ENCODE measurements at places on chromosomes 4 and X. TPM values are rescaled to one million over a fixed set of nuclear protein-coding genes. Genes with fewer than 3 reads are reported as not detected.

DNA sequence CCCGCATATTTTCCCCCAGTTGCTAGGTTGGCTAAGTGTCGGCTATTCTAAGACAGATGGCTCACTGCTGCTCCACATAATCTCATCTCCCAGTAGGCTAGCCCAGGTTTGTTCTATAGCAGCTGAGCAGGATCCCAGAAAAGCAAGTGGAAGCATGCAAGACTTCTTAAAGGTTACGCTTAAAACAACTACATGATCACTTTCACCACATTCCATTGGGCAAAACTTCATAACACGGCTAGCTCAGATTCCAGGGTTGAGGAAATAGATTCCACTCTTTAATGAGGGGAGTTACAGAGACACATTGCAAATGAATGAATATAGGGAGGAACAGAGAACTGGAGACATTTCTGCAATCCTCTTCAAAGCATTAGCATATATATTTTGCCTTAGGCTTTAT lies 12.9 kb upstream of the RAB33B start:
- no peak for DNase-seq

DNA sequence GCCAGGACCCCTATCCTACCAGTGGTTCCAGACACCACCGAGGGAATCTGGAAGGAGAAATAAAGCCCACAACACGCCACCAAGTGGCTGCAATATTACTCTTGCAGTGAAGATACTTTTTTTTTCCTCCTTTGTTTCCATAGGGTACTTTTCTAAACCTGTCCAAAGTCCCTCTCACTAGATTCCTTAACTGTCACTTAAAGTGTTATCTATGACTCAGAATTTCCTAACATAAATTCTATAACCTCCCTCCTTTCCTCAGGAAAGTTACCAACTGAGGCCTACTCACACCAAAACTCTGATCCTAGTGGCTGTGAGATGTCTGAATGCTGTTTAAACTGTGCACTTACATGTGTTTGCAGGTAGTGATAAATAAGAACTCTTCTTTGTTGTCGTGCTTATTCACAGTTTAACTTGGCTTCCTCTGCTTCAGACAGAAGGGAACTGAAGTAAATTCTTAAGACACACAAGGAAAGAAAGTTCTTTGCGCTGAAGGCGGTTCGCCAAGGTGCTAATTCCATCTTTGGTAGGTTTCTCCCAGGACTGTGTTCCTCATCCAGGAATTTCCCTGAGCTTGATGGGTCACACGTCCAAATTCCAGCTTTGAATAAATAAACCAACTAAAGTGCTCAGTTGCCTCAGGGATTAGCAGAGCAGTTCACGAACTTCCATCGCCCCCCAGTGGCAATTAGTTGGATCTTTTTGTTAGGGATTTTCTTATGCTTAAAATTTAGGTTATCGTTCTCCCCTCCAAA lies 10.7 kb upstream of the HCCS start:
- DNase-seq = peak; percentile 66

DNA sequence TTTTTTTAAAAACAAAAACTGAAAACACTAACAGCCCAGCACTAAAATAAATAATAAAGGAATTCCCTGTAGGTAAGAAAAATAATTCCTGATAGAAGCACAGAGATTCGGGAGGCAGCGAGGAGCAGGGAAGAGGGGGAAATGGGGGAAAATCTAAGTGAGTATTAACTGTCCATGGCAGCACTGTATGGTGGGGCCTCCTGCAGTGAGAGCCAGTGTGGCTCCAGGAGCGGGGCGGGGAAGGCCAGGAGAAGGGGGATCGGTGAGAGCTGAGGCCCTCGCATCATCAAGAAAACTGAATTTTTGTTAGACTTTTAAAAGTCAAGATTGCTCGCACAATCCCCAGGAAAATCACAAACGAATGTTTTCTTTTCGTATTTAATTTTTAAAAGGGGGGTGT lies 14.1 kb downstream of the RNF212 start:
- DNase-seq = no peak

DNA sequence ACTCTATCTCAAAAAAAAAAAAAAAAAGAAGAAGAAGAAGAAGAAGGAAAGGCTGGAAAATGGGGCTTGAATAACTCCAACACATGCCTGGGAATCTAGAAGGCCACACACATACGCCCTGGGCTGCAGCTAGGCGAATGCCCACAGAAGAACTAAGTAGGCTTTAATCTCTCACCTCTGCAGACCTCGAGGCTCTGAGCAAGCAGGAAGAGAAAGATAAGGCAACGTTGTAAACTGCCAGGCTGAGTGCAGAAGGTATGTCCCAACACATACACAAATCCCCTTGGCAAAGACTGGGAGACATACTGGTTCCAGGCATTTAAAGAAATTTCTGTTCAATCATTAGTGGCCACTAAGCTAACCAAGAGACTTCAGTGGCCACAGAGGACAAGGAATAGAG lies 18.4 kb downstream of the SLC38A5 start:
- DNase-seq = no peak

- peak; percentile 41 for DNase-seq
These were observed 138.9 kb downstream of the DCLK2 start for GRCh38 chr4:150217192-150217591.

GRCh38 chr4:95549246-95550114 lies 707 bp upstream of the UNC5C start:
- DNase-seq = peak; percentile 39

GRCh38 chrX:106178826-106179225 lies 10.7 kb downstream of the PWWP3B start:
- no peak for DNase-seq

TMEM47 gene
- 125 TPM for polyA plus RNA-seq

DNA sequence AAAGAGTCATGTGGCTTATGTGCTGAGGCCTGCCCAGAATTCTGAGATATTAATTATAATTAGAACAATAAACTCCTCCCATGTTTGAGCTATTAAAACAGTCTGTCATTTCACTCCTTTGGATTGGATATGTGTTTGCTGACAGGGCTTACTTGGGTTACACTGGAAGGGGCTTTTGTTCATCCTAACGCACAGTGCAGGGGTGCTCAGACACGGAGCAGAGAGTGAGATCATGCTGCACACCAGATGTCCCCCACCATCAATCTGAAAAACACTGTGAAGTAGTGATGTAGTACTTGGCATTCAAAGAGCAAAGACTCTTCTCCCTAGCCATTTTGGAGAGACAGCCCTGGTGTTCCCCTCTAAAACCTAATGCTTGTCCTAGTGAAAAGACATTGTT lies 24.1 kb upstream of the SMIM10L2A start:
- no peak for DNase-seq

- no peak for DNase-seq
These were observed 22.6 kb upstream of the TMEM184C start for GRCh38 chr4:147594578-147594977.

TAF7L gene
- polyA plus RNA-seq = not detected

DNA sequence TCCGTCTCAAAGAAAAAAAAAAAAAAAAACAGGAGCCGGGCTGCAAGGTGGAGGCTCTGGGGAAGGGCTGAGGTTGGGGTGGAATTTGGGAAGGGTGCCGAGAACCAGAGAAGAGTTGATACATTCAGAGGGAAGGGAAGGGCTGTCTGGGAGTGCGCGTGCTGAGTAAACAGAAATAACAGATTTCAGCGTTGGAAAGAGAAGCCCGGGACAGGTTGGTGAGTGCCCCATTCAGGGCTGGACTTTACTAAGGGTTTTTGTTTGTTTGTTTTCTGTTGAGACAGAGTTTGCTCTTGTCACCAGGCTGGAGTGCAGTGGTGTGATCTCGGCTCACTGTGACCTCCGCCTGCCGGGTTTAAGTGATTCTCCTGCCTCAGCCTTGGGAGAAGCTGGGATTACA lies 1.7 kb upstream of the IL3RA start:
- DNase-seq = no peak

UGT2B15 gene
- not detected for polyA plus RNA-seq

PABPC5 gene
- polyA plus RNA-seq = 7.3 TPM

DNA sequence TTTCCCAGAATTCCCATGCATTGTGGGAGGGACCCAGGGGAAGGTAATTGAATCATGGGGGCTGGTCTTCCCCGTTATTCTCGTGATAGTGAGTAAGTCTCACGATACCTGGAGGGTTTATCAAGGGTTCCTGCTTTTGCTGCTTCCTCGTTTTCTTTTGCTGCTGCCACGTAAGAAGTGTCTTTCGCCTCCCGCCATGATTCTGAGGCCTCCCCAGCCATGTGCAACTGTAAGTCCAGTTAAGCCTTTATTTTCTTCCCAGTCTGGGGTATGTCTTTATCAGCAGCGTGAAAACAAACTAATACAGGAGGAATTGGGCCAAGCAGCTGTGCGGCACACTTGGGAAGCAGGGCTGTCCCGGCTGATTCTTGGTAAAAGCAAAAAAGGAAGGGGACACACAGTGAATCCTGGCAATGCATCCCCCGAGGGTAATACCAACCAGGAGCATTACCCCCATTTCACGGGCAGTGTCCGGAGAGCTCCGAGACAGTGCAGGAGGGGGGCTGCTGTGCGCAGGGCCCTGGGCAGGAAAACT lies 185.7 kb downstream of the AFAP1 start:
- no peak for DNase-seq

- no peak for DNase-seq
These were observed 31.2 kb downstream of the LGI2 start for GRCh38 chr4:24999392-25000089.

DNA sequence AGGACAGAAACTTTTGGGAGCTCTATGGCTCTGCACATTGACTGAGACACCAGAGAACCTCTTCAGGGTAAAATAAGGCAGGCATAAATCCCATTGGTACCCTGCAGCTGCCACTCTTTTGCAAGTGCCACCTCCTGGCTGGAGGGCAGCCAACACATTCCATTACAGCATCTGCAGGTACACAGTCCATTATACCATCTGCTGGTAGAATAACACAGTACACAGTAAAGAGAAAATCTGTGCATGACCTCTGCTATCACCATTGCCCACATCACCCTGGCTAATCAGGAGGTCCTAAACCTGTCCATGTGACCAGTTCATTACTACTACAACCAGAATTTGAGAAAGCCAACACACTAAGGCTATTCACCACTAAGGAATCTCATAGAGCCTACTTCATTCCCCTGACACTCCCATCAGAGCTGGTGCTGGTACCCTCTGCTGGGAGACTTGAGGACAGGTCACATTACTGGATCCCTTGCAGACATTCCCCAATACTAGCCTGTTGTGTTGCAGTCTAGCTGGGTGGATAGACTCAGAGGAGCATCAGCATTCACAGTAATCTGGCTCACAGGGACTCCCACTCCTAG lies 176.2 kb upstream of the TACR3 start:
- DNase-seq = no peak

GRCh38 chr4:118849867-118850487 lies 14.1 kb upstream of the SEC24D start:
- DNase-seq = no peak

CLIC2 gene
- 3.1 TPM for polyA plus RNA-seq

GCNA gene
- polyA plus RNA-seq = 3.8 TPM

DNA sequence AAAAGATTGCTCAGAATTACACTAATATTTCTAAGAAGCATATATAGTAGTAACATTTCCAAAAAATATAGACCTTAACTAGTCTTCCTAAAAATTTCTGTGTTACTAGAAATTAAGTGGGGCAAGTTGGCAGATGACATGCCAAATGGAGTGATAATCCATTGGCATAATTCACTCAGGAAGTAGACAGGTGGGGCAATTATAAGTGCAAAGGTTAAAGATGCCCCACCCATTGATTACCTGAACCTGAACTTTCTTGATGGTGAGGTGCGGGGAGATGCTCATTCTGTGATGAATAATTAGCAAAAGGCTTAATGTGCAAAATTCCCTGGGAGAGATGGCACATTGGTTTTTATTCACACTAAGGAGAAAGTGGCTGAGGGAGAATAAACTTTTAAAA lies 145.8 kb upstream of the RASGEF1B start:
- DNase-seq = no peak

WDR17 gene
- polyA plus RNA-seq = 0.45 TPM

SHISA3 gene
- 9.6 TPM for polyA plus RNA-seq

SLC2A9 gene
- polyA plus RNA-seq = 4.3 TPM

DNA sequence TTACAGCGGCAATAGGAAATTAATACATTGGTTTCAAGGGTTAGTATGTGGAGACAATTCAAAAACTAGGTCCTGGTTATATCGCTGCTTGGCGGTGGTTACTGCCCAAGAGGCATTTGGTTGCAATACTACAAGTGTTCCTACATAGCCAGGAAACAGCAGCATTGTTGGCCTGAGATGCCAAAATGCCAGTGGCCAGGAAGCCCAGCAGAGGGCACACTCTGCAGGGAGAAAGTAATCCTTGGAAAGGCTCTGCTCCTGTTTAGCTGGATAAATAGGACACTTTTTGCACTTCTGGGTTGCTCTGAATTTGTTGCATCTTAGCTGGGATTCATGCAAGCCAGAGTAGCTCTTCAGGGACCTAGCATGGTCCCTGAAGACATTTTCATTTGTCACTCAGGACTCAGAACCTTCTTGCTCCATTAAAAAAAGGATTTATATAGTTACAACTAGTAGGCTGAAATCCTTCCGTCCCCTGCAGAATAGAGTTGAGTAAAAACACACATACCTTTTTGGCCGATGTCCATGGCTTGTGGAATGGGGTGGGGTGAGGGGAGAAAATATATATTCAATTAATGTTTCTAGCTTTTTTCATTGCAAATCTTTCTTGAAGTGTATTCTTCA lies 8.1 kb upstream of the GPR119 start:
- peak; percentile 26 for DNase-seq

- DNase-seq = no peak
These were observed 2.8 kb upstream of the NKX1-1 start for GRCh38 chr4:1409079-1409478.

BTK gene
- not detected for polyA plus RNA-seq

HSD17B13 gene
- polyA plus RNA-seq = 0.39 TPM

GRCh38 chrX:68834371-68835103 lies 5.7 kb downstream of the EFNB1 start:
- no peak for DNase-seq

DNA sequence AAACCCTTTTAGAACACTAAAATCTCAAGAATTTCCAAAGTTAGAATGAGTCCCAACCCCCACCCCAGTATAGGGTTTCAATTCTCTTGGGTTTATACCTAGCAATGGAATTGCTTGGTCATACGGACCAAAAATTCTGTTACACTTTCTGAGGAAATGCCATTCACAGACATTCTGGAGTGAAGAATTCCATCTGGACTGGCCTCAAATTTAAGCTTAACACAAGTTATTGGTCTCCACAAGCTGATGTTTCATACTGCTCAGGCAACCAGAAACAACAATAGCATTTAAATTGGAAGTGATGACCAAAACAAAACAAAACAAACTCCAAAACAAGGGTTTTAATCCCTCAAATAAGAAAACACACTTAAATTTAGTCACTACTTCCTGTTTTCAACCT lies 51.1 kb downstream of the GPC4 start:
- no peak for DNase-seq

NEUROG2 gene
- not detected for polyA plus RNA-seq

TLL1 gene
- 1.3 TPM for polyA plus RNA-seq

SPARCL1 gene
- 270 TPM for polyA plus RNA-seq

- no peak for DNase-seq
These were observed 242.4 kb upstream of the TLL1 start for GRCh38 chr4:165630671-165631070.
